ENCODE measurements at places on chromosomes 4 and X.
A peak's percentile ranks its signal among the peaks of the same experiment; 100 is the strongest.

DNA sequence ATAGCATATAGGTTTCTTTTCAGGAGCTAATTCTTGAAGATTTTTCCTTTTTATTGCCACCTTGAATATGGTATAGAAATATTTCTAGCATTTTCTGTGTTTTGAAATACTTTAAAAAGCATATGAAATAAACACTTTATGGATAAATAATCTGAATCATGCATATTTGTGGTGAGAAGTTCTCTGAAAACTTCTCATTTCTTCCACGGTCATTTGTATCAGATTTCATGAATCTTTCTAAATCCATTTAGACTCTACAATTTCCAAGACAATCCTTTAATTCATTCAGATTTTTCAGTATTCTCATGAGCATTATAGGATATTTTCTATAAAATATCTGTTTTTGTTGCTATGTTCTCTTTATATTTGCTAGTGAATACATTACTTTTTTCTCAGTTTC is 16.2 kb upstream of the CA5B start:
- no peak for DNase-seq

DNA sequence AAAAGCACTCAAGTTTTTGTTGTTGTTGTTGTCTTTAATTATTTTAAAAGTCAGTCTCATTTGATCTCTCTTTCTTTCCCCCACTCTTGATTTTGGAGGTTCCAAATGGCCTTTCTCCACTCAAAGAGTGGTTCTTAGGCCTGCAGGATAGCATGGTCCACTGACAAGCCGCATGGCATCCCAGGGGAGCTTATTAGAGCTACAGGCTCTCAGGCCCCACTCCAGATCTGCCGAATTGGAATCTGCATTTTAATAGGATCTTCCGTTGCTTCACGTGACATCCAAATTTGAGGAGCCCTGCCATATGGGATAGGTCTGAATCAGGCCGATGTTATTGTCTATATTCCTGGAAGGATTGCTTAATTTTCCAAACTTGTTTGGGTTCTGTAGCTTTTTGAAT is 72.1 kb downstream of the CPE start:
- no peak for DNase-seq

GRCh38 chr4:115850799-115851509 is 737.5 kb upstream of the NDST4 start:
- no peak for DNase-seq

GRCh38 chr4:140004549-140004895 is 149.5 kb downstream of the MAML3 start:
- peak; percentile 63 for DNase-seq

GRCh38 chrX:10240918-10241317 is 84.1 kb downstream of the CLCN4 start:
- DNase-seq: no peak

GRCh38 chr4:35105486-35105885 is 1138.8 kb downstream of the ARAP2 start:
- no peak for DNase-seq

DNA sequence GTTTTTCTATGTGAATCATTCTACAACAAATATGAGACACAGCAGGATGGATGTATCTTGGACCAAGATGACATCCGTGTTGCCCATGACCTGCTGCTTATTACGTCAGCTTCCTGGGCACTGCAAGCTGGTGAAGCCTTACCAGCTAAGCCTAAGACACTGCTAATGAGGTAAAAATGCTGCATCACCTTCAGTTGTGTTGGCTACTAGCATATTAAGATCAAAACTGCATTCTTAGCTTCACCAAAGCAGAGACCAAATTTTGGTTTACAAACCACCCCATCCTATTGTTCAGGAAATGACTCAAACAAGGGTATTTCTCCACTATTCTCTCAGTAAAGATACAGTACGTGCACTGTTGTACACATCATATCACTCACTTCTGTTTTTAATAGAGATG is 50.3 kb downstream of the MAML3 start:
- no peak for DNase-seq

DNA sequence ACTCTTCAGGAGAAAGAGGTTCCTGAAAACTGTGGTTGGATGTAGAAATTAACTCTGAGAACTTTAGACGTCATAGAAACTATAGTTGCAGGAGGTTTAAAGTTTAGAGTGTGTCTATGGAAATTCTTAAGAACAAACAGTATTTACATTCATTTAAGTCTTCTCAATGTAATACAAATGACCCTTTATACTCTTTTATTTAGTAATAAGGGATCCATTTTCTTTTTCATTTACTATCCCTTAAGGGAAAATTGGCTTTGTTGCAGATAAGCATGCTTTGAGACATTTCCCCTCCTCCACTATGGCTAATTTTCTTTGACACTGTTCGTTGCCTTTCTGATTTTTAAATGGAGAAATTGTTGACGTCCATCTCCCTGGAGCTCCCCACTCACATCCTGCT is 96.4 kb downstream of the POLA1 start:
- DNase-seq: no peak

- no peak for DNase-seq
Observed at GRCh38 chrX:98371994-98372393, 1488.3 kb downstream of the RPA4 start.

- no peak for DNase-seq
Observed at GRCh38 chr4:52164116-52164515, 113.0 kb downstream of the SPATA18 start.

GRCh38 chr4:163703251-163703650 is 208.8 kb downstream of the TMA16 start:
- no peak for DNase-seq

- DNase-seq: no peak
Observed at GRCh38 chr4:20176881-20177280, 74.8 kb upstream of the SLIT2 start.

GRCh38 chrX:43707812-43708548 is 51.9 kb downstream of the MAOA start:
- DNase-seq: peak; percentile 80

GRCh38 chrX:40780951-40781350 is 45.6 kb upstream of the MED14 start:
- no peak for DNase-seq

DNA sequence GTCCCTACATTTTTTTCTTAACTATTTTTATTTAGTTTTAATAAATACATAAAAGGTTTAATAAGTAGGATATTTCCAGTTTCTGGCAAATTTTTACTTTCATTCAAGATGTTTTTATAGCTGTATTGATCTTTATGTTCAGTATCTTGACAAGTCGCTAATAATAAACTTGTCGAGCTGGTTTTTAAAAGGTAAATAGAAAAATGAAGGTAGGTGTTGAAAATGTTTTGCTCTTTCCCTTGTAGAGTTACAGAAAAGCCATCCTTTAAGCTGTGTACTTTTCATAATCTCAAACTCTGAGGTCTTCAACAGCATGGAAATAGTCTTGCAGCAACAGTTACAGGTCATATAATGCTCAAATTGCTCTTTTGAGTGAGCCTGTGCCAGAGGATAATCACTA is 52.6 kb downstream of the RS1 start:
- DNase-seq: no peak

DNA sequence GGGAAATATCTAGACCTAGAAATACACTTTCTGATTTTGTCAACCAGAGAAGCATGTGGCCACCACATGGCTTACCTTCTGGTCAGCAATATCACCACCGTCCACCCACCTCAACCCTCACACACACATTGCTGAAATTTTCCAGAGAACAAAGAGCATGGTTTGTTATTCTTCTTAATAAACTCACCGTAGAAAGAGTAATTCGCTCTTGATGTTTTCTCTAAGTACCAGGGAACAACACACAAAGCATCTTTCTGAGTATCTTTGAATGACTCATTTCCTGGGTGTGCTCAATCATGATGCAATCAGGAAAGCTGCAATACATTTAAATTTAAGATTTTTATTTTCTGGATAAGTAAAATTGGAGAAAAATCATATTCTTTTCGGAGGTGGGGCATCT is 24.7 kb upstream of the LRAT start:
- no peak for DNase-seq

DNA sequence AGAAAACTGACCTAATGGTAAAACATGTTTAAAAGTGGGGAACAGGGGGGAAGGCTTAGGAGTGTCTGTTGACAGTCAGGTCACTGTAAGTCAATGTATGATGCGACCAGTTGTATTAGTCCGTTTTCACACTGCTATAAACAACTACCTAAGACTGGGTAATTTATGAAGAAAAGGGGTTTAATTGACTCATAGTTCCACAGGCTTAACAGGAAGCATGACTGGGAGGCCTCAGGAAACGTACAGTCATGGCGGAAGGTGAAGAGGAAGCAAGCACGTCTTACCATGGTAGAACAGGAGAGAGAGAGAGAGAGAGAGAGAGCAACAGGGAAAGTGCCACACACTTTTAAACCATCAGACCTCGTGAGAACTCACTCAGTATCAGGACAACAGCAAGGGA is 13.0 kb upstream of the PLAC1 start:
- DNase-seq: no peak

DNA sequence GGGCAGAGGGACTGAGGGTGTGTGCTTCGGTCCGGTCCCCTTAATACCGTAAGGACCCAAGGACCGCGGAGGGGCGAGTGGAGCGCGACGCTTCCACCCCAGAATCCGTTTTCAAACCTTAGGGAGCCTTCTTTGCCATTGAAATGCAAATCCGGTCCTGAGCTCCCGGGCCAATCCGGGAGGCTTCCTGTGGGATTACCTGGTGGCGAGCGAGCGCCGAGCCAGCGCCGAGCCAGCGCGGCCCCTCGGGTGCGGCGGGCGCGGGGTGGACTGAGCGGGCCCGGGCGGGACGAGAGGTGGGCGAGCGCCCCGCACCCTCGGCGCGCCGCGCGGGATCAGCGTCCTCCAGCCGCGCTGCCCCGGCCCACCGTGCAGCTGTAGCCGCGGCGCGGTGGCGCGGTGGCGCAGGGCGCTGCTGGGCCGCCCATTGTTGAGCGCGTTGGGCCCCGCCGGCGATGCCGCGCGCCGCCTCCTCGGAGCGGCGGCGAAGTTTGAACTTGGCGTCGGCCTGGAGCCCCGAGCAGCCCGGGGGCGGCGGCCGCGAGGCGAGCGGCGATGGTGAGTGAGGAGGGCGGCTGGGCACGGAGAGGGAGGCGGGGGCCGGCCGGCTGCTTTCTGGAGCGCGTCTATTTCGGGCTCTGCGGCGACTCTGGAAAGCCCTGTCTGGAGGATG is 208.7 kb downstream of the SOWAHB start:
- peak; percentile 14 for DNase-seq

- DNase-seq: no peak
Observed at GRCh38 chrX:155535866-155536265, 76.9 kb downstream of the TMLHE start.

GRCh38 chrX:54030329-54030728 is 13.9 kb downstream of the PHF8 start:
- DNase-seq: no peak

- no peak for DNase-seq
Observed at GRCh38 chrX:24298191-24298590, 15.7 kb downstream of the SUPT20HL2 start.

- no peak for DNase-seq
Observed at GRCh38 chr4:68451246-68452211, 4.3 kb downstream of the TMPRSS11E start.

Measured in ovary (tissue), 10 donors.